ENCODE measurements at places on chromosomes 7 and 10. TPM values are rescaled to one million over a fixed set of nuclear protein-coding genes. Genes with fewer than 3 reads are reported as not detected.

- DNase-seq = no peak
Measured at GRCh38 chr10:17771017-17771416, 19.0 kb downstream of the TMEM236 start.

- DNase-seq = no peak
Measured at GRCh38 chr7:148325208-148325607, 265.4 kb upstream of the C7orf33 start.

Gene GRM3
- 14.3 TPM for total RNA-seq

Gene WIPF3
- 5.2 TPM for total RNA-seq

DNA sequence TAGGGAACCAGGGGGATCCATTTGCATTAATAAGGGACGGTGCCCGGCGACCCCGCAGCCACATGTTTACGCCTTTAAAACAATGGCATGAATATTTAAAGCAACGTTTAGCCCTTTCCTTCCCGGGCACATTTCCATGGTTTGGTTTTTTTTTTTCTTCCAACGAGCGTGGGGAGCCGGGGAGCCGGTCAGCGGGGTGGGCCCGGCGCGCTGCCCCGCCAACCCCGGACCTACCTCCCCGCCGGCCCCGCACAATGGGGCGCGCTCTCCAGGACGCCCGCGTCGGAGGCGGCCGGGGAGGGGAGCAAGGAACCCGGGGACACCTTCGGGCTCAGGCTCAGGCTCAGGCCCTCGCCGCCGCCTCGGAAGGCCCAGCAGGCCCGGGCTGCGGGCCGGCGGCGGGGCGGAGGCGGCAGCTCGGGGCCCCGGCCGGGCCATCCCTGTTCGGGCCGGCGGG, 1.0 kb downstream of the SEPHS1 start:
- DNase-seq = no peak
